Vagina (tissue), 2 donors: ENCODE measurements at places on chromosomes 4 and X.

DNA sequence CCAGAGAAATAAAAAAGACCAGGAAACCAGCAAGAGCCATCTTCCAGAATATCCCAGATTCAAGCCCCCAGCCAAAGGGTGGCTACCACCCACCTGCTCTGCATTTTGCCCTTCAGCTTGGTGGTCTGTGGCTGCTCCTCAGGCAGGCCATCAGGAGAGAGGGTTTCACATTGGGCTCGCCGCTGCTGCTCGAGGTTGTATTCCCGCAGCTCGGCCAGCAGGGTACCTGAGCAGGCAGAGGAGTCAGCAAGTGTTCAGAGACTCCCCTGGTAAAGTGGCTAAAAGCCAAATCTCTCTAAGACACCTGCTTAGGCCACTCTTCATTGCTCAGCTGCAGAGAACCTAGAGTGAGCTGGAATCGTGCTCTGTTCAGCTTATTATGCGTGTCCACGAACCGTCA lies 110.8 kb upstream of the HSD17B10 start:
- DNase-seq: no peak

DNA sequence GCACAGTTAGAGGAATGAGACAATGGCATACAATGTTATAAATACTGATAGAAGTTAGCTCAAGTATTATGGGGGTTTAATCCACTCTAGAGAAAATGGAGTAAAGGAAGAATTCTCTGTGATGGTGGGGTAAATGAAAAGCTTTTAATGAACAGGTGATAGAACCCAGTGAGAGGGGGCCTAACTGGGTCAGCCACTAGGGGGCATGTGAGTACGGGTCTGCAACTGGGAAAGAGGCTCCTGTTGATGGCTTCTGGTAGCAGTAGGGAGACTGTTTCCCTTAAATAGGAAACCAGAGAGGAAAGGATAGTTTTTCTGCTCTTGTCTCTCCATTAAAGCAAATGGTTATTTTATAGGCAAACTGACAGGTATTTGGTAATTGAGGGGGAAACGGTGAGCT lies 132.8 kb upstream of the GPR101 start:
- DNase-seq: no peak

GRCh38 chrX:41688835-41689234 lies at the start of gene GPR34:
Gene GPR34, plus strand, starts transcription at chrX:41688973. Its CDS starts 6,661 bp downstream, at chrX:41695634.
- DNase-seq: no peak

GRCh38 chr4:6749340-6750171 lies 33.0 kb upstream of the KIAA0232 start:
- DNase-seq: no peak

GRCh38 chr4:24513718-24514117 lies 70.6 kb downstream of the DHX15 start:
- DNase-seq: no peak

GRCh38 chrX:38438321-38438720 lies 85.9 kb downstream of the OTC start:
- no peak for DNase-seq

DNA sequence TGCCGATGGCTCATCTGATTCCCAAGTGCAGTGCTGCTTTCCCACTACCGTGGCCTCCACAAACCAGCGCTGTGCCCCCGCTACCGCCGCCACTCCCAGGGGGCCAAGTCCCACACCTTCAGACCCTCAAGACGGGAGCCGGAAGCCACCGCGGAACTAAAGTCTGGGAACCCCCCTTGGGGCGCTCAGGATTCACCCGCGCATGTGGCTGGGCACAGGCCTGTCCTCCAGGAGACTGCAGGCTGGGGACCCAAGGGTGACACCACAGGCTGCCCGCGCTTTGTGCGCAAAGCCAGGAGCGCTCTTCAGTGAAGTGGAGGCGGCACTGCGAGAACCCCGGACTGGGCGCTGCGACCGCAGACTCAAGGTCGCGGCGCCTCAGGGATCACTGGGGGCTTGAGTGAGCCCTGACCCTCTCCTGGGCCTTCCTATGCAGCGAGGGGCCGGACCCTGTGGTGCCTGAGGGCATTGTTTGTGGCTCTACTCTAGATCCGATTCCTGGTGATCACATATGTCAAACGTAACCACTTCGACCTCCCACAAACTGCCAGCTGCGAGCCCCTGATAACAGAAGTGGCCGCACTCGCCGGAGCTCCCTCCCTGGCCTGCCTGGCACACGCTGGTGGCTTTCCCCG lies 20.4 kb upstream of the TBC1D14 start:
- DNase-seq: no peak

GRCh38 chr4:145815626-145816025 lies 123.0 kb downstream of the ZNF827 start:
- DNase-seq: no peak

- no peak for DNase-seq
Observed at GRCh38 chrX:10929747-10930146, 181.4 kb upstream of the HCCS start.

- DNase-seq: no peak
Observed at GRCh38 chr4:121668368-121669162, 28.2 kb downstream of the ANXA5 start.

DNA sequence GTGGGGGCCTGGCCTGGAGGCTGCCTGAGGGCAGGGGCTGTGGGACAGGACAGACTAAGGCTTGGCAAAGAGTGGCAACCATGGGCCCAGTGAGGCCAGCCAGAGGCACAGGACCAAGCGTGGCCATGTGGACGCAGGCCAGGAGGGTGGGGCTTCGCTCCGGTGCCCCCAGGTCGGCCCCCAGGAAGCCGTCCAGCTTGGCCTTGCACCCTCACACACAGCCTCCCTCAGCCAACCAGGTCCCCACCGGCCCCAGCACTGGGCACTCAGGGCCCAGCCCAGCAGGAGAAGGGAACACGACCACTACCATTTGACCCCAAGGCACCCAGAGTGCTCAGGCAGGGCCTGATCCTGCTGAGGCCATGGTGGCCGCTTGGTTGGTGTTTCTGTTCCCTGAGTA lies 57.2 kb downstream of the FAM53A start:
- no peak for DNase-seq

- no peak for DNase-seq
Observed at GRCh38 chr4:10704430-10704810, 19.9 kb upstream of the CLNK start.

DNA sequence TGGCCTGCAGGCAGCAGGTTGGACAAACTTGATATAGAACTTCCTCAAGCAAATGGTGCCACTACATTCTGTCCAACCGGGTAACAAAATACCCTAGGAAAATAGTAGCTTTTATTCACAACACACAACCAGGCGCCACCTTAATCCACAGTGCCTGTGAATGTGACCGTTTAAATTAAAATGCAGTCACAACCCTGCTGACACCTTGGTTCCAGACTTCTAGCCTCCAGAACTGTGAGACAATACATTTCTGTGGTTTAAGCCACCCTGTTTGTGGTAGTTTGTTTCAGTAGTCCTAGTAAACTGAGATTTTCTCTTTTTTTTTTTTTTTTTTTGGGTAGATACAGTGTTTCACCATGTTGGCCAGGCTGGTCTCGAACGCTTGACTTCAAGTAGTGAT lies 575.8 kb downstream of the PACRGL start:
- DNase-seq: no peak

- DNase-seq: no peak
Observed at GRCh38 chrX:17098516-17099247, 152.2 kb downstream of the REPS2 start.

GRCh38 chr4:119300101-119300978 lies 21.6 kb downstream of the FABP2 start:
- peak; percentile 93 for DNase-seq

- no peak for DNase-seq
Observed at GRCh38 chrX:118038614-118039365, 77.8 kb downstream of the KLHL13 start.

GRCh38 chrX:107646735-107647134 lies 18.4 kb downstream of the PRPS1 start:
- DNase-seq: no peak

GRCh38 chr4:56505269-56506130 lies at the start of gene ARL9:
Gene ARL9, plus strand, starts transcription at chr4:56505791. Its CDS starts 72 bp downstream, at chr4:56505863.
- DNase-seq: no peak

DNA sequence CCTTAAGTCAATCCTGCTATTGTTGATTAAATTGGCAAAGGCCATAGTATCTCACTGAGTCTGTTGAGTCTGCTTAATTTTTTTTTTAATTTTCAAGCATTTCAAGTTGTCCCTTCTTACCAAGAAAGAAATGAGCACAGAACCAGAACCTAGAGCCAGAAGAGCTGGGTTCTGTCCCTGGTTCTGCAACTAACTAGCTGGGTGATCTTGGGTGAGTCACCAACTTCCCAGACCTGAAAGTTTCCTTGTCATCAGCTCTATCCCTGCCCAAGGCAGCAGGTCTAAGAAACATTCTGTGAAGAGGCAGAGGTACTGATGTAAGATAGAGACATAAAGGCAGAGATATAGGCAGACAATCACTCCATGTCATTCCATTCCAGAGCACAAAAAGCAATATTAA lies 17.3 kb downstream of the TEC start:
- DNase-seq: no peak

DNA sequence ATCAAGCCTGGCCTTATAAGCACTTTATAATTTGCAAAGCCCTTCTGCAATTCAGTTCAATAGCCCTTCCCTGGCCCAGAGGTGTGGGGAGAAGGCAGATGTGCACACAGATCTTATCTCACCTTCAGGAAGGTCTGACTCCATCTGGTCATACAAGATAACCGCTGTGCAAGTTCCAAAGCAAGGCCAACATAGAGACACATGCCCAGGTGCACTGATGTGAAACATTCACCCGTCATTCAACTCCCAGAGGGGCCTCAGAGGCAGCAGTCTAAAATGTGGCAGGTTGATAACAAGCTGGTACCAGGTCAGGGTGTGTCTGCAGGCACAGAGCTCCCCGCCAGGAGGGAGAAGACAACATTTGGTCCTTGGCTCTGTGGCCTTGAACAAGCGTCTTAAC lies 10.9 kb upstream of the WFS1 start:
- DNase-seq: no peak

DNA sequence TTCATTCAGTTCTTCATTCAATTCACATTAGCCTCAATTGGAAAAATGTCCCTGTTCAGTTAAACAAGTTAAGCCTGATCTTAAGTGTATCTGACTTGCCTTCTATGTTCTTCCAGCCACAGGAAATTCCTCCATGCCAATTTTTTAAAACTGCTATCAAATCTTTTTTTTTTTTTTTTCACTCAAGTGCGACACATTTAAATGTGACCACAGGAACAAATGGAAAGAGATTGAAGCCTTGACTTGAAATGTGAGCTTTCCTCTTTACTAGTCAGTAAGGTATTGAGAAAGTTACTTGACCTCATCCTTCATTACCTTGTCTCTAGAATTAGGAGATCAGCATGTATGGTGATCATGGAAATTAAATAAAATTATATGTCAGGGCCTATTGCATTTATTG lies 165.1 kb downstream of the SLIT2 start:
- DNase-seq: no peak

GRCh38 chrX:104522386-104522785 lies 43.6 kb upstream of the IL1RAPL2 start:
- DNase-seq: no peak

GRCh38 chr4:27484216-27484615 lies 623.6 kb downstream of the STIM2 start:
- DNase-seq: no peak

DNA sequence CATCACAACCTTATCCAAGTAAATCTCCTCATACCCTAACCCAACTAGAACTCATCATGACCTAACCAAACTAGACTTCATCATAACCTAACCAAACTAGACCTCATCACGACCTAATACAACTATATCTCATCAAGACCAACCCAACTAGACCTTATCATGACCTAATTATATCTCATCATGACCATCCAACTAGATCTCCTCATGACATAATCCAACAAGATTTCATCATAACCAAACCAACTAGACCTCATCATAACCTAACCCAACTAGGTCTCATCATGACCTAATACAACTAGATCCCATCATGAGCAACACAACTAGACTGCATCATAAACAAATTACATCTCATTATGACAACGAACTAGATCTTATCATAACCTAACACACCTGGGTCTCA lies 86.4 kb downstream of the DHRSX start:
- DNase-seq: no peak

- no peak for DNase-seq
Observed at GRCh38 chrX:2321411-2321810, 179.4 kb downstream of the DHRSX start.

- DNase-seq: no peak
Observed at GRCh38 chr4:80072228-80072743, 743 bp downstream of the ANTXR2 start.

DNA sequence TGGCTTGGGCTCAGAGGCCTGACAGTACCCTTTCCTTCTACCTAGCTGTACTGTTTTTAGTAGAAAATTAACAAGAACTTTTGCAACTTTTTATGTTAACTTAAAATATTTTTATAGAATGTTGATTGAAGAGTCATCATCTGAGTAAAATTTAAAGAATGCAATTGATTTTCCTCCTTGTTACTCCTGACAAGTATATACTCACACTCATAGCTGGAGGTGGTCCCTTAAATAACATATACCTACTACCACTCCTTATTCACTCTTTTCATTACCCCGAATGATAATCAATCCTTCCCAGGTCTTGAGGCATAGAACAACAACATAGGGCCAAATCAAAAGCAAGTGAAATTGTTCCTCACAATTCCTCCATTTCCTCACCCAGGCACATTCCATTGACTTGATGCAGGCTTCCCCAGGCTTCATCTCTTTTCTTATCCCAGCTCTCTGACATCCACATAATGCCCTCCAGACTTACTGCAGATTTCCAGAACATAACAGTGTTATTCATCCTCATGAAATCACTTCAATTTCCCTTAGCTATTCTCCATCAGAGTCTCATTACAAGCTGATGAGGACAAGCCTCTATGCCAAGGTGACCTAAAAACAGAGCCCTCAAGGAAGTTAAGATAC lies 73.2 kb upstream of the ANXA10 start:
- DNase-seq: no peak

GRCh38 chr4:151530783-151531182 lies 121.8 kb downstream of the FHIP1A start:
- no peak for DNase-seq

GRCh38 chrX:153633048-153633447 lies 14.0 kb upstream of the DUSP9 start:
- DNase-seq: no peak

GRCh38 chr4:139523076-139523475 lies 32.9 kb downstream of the SETD7 start:
- DNase-seq: no peak

DNA sequence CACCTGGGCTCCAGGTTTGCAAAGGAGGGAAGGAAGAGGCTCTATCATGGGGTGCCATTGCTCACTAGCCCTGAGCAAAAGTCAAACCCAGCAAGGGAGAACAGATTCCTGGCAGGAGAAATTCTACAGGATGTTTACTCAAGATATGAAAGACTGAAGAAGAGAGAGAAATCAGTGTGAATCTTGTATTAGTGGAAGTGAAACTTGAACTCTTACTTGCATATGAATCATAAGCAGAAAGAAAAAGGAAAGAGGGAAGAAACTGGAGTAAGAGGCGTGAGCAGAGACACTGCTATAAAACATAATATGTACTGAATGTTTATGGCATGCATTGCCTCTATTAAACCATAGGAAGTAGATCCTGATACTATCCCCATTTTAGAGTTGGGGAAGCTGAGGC lies 60.9 kb downstream of the C4orf46 start:
- DNase-seq: no peak
